ENCODE measurements at places on chromosomes 6 and 20.

DNA sequence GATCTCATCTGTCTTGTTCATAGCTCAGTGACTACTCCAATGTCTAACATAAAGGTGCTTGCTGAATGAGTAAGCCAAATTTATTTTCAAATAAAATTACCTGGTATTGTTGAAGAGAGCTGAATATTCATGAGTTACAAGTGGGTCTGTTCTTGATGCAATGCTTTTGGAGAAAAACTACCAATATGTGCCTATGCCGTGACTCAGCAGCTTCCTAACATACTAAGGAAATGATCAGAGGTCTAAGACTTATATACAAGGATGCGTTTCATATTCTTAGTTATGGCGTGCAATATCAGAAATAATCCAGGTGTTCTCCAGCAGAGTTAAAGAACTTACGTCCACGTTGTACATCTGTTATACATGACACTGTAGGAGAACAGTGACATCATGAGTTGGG, 5.1 kb downstream of the FAM120B start:
- DNase-seq = no peak

DNA sequence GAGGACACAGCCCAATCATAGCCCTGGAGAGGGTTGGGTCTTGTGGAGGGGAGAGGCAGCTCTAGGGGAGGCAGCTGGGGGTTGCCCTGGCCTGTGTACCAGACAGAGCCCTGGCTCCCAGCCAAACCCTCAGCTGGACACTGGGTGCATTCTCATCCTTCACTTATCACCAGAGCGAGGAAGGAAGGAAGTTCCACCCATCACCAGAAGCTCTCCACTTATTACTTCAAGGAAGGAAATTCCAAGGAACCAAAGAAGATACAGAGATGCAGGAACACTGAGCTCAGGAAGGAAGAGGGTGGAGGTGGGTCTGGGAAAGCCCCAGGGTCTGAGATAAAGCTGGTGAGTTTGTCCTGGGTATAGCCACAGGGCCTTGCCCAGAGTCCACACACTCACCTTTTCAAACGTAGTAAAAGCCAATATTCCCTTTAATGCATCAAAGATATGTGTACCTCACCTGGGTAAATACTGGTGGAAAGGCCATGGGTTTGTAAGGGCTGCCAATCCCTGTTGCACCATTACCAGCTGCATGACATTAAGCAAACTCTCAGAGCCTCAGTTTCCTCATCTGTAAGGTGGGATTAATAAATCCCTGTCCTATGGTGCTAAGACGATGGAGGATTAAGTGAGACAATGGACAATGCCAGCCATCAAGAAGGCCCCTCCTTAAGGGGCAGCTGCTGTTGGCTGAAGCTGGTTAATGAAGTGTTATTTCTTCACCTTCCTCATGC, 109.7 kb upstream of the NAA20 start:
- no peak for DNase-seq

DNA sequence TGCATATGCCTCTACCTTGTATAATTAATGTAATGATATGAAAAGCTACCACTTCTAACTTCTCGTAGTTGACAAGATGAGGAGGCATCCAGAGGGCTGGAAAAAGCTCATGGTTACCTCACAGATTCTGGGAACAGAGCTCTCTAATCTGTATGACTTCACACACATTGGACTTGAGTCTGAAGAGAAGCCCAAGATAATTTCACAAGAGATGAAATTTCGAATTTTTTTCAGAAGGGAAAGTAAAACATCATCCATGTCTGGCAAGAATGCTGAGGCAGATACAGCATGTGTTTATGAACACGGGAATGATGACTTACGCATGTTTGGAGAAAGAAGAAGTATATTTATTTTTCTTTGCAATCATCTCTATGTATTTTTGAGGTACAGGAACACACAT, 141.8 kb upstream of the TENT5A start:
- no peak for DNase-seq

- no peak for DNase-seq
Measured at GRCh38 chr20:3250091-3250504, 11.1 kb upstream of the SLC4A11 start.

- DNase-seq = no peak
Measured at GRCh38 chr6:128417698-128418097, 102.7 kb downstream of the PTPRK start.

DNA sequence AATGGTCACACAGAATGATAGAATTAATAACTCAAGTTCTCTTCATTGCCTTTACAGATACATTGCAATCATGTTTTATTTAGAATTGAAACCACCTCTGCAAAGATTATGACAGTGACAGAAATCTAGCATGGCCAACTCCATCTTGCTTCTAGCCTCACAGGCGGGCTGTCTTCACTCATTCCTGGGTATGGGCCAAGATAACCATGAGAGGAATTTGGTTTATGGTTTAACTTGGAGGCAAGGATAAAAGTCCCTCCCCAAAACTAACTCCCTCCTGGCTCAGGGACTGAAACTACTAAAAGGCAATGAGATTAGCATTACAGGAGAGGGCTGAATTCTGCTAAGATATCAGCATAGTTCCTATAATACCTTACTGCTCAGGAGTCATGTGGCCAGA, 95.2 kb upstream of the CST7 start:
- DNase-seq = no peak

GRCh38 chr6:141248021-141248799, 884.5 kb upstream of the GJE1 start:
- DNase-seq = no peak

- no peak for DNase-seq
Measured at GRCh38 chr6:125182237-125183008, 28.9 kb downstream of the TPD52L1 start.

GRCh38 chr20:62791301-62792181, 4.7 kb upstream of the MRGBP start:
- peak; percentile 82 for DNase-seq

GRCh38 chr6:44771647-44772415, 384.3 kb downstream of the CDC5L start:
- DNase-seq = no peak

GRCh38 chr6:91087908-91088307, 501.0 kb upstream of the MAP3K7 start:
- no peak for DNase-seq

- no peak for DNase-seq
Measured at GRCh38 chr20:48288930-48289507, 503.7 kb upstream of the SULF2 start.

DNA sequence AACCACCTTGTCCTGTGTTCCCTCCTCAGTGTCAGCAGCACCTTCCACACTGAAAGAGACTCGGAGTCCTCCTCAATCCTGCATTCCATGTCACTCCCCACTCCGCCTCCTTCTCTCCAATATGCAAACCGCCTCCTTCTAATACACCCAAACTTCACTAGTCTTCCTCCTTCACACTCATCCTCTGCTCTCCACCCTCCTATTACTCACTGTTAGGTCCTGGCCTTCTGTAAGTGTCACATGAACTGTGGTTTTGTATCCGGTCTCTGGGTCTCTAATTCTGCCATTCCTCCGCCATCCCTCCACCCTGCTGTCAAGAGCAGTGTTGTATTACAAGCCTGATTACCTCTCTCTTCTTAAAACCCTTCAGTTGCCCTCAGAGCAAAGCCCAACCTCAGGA, 200.5 kb upstream of the CDYL start:
- DNase-seq = no peak

DNA sequence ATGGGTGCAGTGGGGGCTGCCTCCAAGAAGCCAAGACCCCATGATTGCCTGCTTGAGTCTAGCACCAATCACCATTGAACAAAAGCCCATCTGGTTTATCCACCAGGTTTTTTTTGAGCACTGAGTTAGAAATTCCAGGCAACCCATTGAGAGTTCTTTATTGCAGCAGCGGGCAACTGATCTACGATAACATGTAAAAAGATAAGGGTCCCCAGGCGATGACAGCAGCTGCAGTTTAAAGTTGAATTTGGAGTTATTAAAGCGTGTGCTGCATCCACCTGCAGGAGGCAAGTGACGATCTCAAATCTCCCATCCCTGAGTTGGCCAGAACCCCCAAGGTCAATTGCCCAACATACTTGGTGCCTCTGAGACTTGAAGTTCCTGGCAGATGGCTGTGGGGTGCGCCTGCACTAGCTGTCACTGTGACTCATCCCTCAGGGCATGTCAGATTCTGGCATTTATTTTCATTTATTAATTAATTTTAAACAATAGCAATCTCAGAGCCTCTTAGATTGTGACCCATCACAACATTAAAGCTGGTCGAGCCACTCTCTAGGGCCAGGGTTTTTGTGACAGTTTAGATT, 290.4 kb upstream of the SULF2 start:
- no peak for DNase-seq

DNA sequence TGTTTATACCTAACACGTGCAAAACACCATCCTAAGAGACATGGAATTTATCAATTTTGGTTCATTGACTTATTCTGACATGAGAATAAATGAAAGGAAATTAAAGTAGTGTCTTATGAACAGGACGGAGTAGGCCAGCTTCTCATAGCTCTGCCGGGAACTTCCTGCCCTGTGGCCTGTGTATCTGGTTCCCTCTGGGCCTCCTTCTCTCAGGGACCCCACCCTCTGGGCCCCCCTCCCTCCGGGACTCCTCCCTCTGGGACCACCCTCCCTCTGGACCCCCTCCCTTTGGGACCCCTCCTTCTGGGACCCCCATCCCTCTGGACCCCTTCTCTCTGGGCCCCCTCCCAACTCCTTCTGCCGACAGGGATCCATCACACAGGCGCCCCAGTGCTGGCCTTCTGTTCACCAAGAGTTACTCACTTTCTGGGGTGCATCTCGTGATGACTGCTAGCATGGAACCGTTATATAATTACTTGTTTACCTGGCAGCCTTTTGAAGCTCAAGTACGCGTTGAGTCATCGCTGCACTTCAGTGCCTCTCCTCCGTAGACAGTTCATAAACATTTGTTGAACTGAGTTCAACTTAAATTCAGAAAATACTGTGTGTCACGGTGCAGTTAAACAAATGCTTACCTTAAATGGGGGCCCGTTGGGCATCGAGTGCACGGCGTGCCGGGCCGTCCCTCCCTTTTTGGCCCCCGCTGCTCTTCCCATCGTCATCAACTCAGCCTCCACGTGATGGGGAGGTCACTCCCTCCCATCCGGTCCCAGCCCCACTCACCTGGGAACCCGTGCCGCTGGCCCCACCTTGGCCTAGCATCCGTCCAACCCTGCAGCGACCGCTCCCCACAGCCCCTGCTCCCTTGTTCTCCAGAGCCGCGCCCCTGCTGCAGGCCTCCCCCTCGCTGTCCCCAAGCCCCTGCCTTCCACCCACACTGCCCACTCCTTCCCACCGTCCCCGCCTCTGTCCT, 8.1 kb downstream of the CCR6 start:
- DNase-seq = no peak

DNA sequence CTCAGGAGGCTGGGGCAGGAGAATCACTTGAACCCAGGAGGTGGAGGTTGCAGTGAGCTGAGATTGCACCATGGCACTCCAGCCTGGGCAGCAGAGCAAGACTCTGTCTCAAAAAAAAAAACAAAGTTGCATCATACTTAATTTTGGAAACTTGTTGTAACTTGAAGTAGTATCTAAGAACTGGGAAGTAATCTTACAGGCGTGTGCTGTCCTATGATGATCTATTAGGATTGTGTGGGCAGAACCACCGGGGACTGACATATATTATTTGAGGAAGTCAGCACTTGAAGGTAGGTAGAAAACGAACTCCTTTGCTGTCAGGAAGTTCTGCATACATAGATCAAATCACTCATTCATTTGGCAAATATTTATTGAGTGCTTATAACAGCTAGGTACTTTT, 188.5 kb downstream of the ZNF217 start:
- no peak for DNase-seq

DNA sequence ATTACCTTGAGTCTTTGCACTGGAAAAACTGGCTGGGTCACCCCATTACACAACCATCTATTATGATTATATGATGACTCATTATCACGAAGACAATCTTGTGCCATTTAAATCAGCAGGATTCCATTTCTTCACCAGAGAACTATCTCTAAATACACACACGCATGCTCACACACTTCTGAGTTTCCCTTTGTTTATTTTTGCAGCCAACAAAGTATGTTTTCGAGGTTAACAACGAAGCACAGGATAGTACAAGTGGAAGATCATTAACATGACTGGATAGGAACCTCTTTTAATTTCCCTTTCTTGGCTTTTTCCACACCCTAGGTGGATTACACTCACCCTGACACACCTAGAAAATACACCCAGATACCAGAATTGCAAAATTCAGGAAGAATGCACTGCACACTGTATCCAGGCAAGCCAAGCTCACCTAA, 18.9 kb downstream of the PERP start:
- DNase-seq = no peak

GRCh38 chr6:125789167-125789566, 1.6 kb upstream of the NCOA7 start:
- no peak for DNase-seq

- DNase-seq = no peak
Measured at GRCh38 chr6:56168596-56168995, 78.8 kb downstream of the COL21A1 start.

GRCh38 chr20:37285664-37286374, 3.6 kb upstream of the MANBAL start:
- no peak for DNase-seq

DNA sequence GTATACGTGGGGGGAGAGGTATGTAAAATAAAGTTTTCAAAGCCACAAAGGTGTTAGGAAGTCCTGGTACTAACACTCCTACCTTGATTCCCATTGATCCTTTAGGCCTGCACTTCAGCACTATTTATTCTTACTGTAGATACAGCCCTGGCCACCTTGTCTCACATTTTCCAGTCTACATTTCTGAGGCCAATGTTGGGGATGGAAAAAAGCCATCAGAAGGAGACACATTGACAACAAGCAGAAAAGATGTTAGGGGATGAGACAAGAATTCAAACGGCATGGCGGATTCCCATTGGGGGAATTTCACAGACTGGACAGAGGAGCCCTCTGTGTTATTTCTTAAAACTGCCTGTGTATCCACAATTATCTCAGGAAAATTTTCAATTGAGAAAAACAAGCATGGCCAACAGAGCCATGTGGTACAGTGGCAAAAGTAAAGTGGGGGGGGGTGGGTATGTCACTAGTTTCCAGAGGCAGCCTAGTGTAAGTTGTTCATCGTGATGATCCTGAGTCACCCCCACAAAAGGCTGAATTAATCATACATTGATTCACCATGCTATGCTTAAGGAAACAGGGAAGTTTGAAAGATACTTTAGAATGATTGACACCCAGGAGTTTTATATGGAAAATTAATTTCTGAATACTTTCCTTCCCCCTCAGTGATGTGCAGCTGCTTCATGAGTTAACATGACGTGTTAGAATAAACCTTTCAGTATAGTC, 40.5 kb downstream of the RREB1 start:
- no peak for DNase-seq

DNA sequence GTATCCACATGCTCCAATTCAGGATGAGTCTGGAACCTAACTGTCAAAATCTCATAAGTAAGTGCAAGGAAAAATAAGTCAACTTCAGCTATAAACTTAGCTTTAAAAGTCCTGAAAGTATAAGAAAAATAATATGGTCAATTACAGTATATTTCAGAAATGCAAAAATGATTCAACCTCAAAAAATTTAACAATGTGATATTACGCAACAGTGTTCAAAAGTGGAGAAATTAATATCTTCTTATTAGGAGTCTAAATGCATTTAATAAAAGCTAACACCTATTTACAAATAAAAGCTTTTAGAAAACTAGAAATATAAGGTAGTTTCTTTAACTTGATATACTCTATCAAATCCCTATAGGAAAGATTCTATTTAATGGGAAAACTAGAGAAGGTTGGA, 111.2 kb upstream of the OPRM1 start:
- no peak for DNase-seq

GRCh38 chr6:133764008-133764753, 124.7 kb upstream of the TCF21 start:
- no peak for DNase-seq

GRCh38 chr20:3739926-3740451, 7.5 kb downstream of the HSPA12B start:
- no peak for DNase-seq
